Naive thymus-derived CD4-positive, alpha-beta T cell (primary cell): ENCODE measurements at places on chromosomes 7 and 10. TPM values are rescaled to one million over a fixed set of nuclear protein-coding genes. Genes with fewer than 3 reads are reported as not detected.

The DNAH11 gene
- 0.02 TPM for polyA plus RNA-seq

DNA sequence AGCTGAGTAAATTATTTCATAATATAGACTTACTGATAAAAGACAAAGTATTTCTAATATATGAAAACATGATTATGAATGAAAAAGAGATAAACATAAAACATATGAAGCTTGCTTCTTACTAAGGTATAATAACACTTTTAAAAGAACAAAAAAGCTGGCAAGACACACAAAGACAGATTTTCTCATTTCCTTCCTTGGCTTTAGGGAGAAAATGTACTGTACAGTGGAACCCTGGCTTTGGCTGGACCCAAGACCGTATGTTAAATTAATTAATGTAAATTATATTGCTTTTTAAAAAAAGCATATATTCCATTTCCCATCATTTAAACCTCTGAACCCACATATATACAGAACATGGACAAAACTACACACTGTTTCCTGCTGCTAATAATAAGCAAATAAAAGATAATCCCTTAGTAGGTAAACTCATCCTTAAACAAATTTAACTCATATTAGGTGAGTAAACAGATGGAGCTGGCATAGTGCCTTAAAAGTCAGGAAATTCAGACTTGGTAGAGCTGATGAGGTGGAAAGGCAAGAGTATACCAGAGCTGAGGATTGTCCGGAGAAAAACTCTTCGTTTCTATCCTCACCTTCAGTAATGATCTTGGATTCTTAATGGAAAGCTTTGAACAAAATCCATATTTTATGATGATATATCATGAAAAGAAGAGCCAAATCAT lies 1016.4 kb upstream of the KCND2 start:
- DNase-seq, result no peak

- DNase-seq, result no peak
These were observed 579.2 kb upstream of the CELF2 start for GRCh38 chr10:10438335-10439100.

GRCh38 chr7:134515569-134516468 lies 11.5 kb upstream of the AKR1B10 start:
- no peak for DNase-seq

DNA sequence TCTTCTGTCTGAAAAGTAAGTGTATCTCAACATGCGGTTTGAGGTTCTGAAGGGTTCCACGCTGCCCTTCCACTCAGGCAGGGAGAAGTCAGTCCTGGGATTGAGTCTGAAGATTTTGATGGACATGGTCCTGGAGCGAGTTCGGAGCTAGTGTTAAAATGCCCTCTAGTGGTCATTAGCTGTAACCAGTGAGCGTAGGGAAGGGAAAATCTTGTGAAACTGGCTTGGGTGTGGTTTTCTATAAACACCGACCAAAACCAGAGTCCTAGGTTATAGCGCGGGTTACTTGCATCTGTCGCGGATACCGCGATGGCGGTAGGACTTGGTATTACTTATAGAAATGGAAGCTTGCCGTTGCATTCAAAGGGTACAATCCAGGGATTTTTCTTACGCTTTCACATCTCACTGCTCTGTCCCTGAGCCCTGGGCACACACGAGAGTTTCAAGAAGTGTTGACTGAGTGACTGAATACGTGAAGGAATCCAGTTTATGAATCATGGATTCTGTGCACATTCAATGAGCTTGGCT lies 348.2 kb upstream of the C7orf33 start:
- no peak for DNase-seq

- no peak for DNase-seq
These were observed 130.3 kb downstream of the SRI start for GRCh38 chr7:88089561-88089960.

The AVL9 gene
- 11.4 TPM for polyA plus RNA-seq

The NME8 gene
- polyA plus RNA-seq, result not detected

The CNTNAP2 gene
- polyA plus RNA-seq, result not detected

- DNase-seq, result no peak
These were observed 2.2 kb downstream of the POLM start for GRCh38 chr7:44080118-44080517.

The RARRES2 gene
- polyA plus RNA-seq, result not detected

The PRSS37 gene
- not detected for polyA plus RNA-seq

The HYCC1 gene
- 14.9 TPM for polyA plus RNA-seq

DNA sequence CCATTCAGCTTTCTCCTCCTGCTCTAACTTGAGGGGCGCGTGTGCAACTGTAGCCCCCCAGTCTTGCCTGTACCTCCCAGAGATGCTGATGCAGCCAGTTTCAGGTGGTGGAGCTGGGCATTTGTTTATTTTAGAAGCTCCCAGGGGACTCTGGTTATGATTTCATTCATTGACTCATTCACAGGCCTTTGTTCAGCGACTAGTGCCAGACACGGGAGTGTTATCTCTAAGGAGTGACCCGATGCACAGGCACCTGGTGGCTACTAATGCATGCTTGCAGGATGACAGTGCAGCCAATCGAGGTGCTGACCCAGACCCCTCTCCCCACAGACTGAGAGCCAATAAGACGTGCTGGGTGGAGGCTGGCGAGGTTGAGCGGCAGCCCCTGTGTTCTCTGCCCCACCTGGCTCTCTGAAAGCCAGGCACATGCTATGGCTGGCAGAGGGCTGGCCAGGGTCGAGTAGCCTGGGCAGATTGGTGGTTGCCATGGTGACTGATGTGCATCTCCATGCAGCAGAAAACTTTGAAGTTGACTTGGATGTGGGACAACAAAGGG lies 19.7 kb upstream of the SLC18A2 start:
- DNase-seq, result no peak

DNA sequence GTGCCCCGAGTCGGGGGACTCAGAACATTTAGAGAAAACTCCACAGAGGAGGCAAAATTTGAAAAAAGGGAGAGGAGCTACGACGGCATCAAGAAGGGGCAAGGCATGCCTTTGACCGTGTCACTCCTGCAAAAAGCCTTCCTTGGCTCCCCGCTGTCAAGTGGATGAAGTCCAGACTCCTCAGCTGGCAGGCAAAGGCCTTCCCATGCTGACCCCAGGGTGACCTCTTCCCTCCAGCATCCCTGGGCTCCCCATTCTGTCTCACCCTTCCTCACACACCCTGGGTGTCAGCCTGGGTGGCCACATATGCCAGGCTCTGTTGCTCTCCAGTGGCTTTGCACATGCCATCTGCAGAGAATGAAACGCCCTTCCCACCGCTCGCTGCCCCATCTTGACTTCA lies 88.4 kb upstream of the ZMIZ1 start:
- DNase-seq, result no peak

The IFIT1 gene
- 16.5 TPM for polyA plus RNA-seq

GRCh38 chr10:103544657-103545310 lies 51.3 kb downstream of the NEURL1 start:
- DNase-seq, result no peak

GRCh38 chr7:55594414-55594813 lies 22.1 kb upstream of the VOPP1 start:
- no peak for DNase-seq
